ENCODE measurements at places on chromosomes 5 and 9.
A peak's percentile ranks its signal among the peaks of the same experiment; 100 is the strongest.

GRCh38 chr9:132670457-132671391 lies at the start of gene GTF3C4:
Gene GTF3C4 (plus strand): TSS chr9:132670464. CDS start chr9:132670599, 135 bp downstream.
- peak; percentile 46 for DNase-seq

GRCh38 chr5:126445502-126446174 lies 22.4 kb downstream of the GRAMD2B start:
- DNase-seq = no peak

GRCh38 chr5:73180566-73180965 lies 7.6 kb downstream of the TMEM174 start:
- DNase-seq = no peak

- no peak for DNase-seq
Measured at GRCh38 chr5:58980890-58981289, 398.0 kb downstream of the RAB3C start.

DNA sequence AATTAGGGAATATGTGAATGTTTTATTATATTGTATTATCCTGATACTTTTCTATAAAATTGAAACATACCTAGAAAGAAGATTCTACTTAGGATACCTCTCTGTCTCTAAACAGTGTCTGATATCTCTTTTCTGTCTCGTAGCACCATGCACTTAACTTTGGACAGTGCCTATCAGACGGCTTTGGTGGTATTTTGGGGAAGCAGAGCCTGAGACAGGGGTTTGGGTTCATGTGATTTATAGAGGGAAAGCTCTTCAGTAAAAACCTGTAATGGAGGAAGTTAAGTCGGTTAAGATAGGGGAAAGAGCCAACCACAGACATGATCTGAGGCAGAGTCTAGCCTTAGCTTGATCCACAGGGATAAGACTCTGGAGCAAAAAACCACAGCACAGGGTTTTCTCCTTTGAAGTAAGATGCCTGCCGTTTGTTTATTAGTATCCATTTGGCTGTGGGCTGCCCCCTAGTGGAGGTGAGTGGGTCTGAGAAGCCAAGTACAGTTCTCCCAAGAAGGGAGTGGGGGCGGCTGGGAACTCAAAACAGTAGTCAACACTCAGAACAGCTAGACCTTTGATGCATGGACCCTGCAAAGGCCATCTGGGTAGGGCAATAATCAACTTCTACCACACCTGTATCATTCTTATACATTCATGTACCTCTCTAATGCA lies 141.2 kb upstream of the ASTN2 start:
- no peak for DNase-seq

- no peak for DNase-seq
Measured at GRCh38 chr9:16119261-16120230, 566.7 kb downstream of the CCDC171 start.

DNA sequence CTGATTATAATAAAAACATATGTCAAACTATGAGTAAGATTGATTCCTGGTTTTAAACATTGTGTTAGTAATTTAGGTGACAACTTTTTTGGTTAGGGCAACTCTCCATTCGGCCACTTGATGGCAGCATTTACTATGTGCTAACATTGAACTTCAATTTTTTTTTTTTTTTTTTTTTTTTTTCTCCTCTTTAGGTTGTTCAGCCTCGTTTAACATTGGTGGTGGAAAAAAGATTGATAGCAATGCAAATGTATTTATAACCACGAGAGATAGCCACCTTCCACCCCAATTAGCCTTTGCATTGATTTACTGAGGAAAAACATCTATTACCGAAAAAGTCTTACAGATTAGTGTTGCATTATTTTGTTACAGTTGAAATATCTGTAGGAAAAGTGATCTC lies 159.1 kb downstream of the CSNK1G3 start:
- DNase-seq = peak; percentile 47

DNA sequence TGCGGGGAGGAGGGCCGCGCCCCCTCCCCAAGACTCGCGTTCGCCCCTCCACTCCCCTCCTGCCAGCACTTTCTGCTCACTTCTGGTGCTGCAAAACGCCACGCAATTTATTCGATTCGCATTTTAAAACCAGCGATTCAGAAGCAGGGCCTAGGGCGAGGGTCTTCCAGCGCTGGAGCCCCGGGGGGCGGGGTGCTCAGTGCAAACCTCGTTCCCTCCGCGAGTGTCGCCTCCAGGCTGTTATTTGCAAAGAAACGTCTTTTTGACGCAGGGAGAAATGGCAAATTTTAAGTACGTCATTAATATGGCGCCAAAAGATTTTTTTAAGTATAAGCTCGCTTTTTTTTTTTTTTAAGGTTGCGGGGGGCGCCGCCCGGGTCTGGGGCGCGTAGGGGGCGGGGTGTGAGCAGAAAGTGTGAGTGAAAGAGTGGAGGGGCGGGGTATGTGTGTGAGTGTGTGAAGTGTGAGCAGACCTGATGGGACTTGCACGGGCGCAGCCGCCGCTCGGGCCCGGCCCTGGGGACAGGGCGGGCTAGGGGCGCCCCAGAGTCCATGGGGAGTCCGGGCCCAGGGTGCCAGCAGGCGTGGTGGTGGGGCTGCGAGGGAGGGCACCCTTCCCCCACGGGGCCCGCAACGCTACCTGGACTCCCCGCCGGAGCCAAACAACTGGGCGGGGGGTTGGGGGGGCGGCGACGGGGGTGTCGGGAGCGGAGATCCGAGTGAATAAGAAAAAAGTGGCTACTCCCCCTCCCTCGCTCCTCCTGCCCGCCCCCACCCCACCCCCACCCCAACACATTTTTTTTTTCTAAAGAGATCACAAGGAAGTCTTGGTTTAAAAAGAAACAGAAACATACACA lies at the start of gene JADE2:
Gene JADE2 (plus strand): TSS at position 845 of the 857 bp plus-strand sequence. CDS start 10,188 bp downstream, outside the sequence.
- peak; percentile 92 for DNase-seq

DNA sequence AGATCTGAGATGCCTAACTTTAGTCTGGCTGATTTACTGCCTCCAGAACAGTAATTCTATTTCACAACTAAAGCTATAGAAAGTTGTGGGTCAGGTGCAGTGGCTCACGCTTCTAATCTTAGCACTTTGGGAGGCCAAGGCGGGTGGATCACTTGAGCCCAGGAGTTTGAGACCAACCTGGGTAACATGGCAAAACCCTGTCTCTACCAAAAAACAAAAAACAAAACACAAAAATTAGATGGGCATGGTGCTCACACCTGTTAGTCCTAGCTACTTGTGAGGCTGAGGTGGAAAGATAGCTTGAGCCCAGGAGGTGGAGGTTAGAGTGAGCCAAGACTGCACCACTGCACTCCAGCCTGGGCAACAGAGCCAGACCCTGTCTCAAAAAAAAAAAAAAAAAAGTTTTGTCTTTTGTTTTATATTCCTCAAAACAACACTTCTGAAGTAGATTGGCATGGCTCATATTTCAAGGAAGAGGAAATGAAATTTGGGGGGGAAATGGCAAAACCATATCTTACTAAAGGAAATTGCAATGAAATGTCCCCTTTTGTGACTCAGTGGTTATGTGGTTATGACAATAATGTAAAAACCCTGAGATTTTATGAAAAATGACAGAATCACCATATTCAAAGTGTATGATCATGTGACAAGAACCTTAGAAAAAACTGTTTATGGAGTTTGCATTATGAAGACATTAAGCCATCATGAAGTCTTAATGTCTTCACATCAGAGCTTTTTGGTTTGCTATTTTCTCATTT lies 16.2 kb downstream of the FNBP1 start:
- DNase-seq = no peak

DNA sequence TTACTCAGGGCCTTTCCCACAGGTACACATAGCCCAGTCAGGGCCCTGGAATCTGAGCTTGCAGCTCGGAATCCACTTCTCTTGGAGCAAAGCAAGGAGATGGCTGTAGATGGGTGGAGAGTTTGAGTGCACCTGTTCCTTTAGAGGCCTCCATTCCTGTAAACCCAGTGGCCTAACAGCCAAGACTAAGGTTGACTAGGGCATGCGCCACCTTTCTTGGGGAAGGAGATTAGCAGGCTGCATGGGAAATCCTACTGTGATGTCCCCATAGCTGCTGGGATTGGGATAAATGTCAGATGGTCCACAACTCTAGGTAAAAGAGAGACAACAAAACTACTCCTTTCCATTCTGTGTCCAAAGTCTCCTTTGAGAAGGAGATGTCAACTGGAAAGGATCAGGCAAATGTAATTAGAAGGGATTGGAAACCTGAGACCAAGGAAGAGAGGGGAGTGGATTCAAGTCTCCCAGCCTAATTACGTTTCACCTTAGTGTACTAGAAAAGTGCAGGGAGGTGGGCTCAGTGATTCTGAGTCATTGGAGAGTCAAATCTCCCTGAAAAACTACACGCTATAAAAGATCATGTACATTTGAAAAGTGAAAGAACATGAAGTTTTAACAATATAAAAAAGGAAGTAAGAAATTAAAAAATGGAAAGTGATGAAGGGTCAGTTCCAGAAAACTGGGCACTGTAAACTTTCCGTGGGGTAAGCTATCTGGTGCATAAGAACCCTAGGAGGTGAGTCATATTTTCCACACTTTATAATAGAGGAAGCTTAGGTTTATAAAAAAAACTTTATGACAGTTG lies 104.2 kb downstream of the SEC61B start:
- DNase-seq = no peak

- DNase-seq = no peak
Measured at GRCh38 chr9:87641067-87641466, 84.9 kb upstream of the CTSL start.

GRCh38 chr9:34158362-34158869 lies 20.4 kb upstream of the UBAP1 start:
- DNase-seq = no peak

DNA sequence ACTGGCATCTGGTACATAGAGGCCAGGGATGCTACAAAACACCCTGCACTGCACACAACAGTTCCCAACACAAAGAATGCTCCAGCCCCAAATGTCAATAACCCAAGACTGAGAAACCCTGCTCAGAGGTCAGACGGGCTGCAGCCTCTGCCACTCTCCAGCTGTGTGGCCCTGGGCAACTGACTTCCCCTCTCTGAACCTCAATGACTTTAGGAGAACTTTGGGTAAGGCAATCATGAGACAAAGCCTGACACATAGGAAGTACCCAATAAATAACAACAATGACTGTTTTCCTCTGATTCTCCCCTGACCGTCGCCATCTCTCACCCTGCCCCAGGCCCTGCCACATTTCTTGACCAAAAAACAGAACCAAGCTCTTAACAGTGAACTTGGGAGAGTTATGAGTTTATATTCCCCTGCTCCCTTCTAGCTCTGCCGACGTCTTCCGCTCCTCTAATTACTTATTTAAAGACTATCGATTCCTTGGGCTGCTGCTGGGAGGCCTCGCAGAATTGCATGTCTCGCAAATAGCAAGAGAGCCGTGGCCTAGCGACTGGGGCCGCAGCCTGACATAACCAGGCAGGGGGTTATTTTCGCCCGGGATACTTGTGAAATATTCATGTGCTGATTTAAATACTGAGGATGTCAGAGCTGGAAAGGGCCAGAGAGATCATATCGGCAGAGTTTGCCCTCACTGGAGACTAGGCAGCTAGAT lies 24.5 kb upstream of the CRB2 start:
- DNase-seq = no peak

- no peak for DNase-seq
Measured at GRCh38 chr5:1445313-1445688, at the start of gene SLC6A3. Gene SLC6A3 (minus strand): TSS chr5:1445440. CDS start chr5:1443197, 2,243 bp downstream.

DNA sequence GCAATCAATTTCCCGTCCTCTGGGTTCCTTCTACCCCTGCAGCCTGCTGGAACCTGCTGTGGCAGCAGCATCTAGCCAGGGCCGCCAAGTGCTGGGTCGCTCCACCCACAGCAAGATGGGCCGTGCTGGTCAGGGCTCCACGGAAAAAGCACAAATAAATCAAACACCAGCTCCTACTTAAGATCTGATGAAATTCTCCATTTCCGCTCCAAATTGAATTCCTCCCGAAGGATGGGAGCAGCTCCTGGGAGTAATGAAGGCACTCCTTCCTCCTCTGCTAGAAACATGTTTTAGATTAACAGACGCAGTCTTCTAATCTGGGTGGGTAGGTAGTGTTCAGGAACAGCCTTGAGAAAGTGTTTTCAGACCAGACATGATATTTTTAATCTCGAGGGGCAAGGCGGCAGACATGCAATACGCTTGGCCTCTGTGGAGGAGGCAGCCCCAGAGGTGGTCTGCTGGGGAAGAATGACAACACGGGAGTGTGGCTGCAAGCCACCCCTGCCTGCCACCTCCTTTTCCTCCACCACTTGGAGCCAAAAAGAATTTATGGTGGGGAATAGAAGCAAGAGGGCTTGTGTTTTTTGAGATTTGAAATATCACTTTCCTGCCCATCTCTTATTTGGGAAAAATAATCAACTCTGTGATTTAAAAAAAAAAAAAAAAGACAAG lies 194.1 kb downstream of the AOPEP start:
- no peak for DNase-seq

GRCh38 chr5:125584140-125584520 lies 837.7 kb upstream of the ZNF608 start:
- DNase-seq = no peak

Measured in T-helper 2 cell (primary cell).